Activated T-helper 2 cell treated with anti-CD3 and anti-CD28 coated beads, Interferon-gamma antibody, Interleukin-2, Interleukin-4, amounts not matched to agents 10 μg/mL and 5 μg/mL and 100 μg/mL, durations not matched to agents 14 hours and 24 hours and 36 hours (primary cell): ENCODE measurements at places on chromosomes 5 and 9. TPM values are rescaled to one million over a fixed set of nuclear protein-coding genes. Genes with fewer than 3 reads are reported as not detected.

GRCh38 chr5:171599411-171599810, 180.0 kb downstream of the FGF18 start:
- no peak overlapping the region for H3K4me3 ChIP-seq
- no peak for DNase-seq
- no peak overlapping the region for H3K27ac ChIP-seq
- H3K4me1 ChIP-seq = peaks cover 5% of the 10 kb centered on the region

GRCh38 chr5:154761046-154761736, 6.0 kb downstream of the LARP1 start:
- DNase-seq = no peak
- H3K36me3 ChIP-seq = peaks cover 34% of the 10 kb centered on the region
- H3K27ac ChIP-seq = peak overlapping the region; percentile 77
- H3K4me3 ChIP-seq = peak overlapping the region; percentile 43
- H3K27me3 ChIP-seq = no peaks in the 10 kb centered on the region

GRCh38 chr5:82862711-82863110, 214.5 kb downstream of the TMEM167A start:
- no peaks in the 10 kb centered on the region for H3K36me3 ChIP-seq
- H3K4me3 ChIP-seq = no peak overlapping the region
- H3K4me1 ChIP-seq = no peaks in the 10 kb centered on the region

Gene RPL37
- 1,583 and 1,632 TPM in 2 replicates for total RNA-seq

GRCh38 chr5:110099572-110099971, 409.8 kb downstream of the MAN2A1 start:
- H3K36me3 ChIP-seq = no peaks in the 10 kb centered on the region
- no peak for DNase-seq
- H3K27ac ChIP-seq = no peak overlapping the region

- peaks cover 6% of the 10 kb centered on the region for H3K4me1 ChIP-seq
- H3K27ac ChIP-seq = no peak overlapping the region
- H3K27me3 ChIP-seq = peaks cover 30% of the 10 kb centered on the region
- H3K36me3 ChIP-seq = no peaks in the 10 kb centered on the region
These were observed 48.2 kb downstream of the CXXC5 start for GRCh38 chr5:139696167-139696893.

DNA sequence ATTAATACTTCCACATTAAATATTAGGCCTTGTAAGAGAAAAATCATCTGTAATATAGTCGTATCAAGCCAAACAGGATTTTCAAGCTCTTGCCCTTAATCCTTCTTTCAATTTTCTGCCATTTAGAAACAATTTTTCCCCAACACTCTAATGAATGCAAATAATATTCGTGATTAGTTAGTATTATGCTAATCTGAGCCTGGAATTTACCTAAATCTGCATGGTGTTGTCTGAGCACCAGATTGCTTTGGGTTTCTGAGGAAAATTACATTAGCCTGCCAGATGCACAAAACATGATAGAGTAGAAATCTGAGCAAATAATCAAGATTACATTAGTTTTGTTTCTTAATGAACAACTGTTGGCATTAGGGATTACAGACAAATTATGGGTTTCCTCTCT, 176.6 kb downstream of the ZDHHC21 start:
- no peak for DNase-seq
- no peaks in the 10 kb centered on the region for H3K27me3 ChIP-seq
- no peak overlapping the region for H3K27ac ChIP-seq
- H3K4me3 ChIP-seq = no peak overlapping the region

Gene EFNA5
- 0.32 TPM in 1 of 2 replicates, not detected in the other for total RNA-seq

- no peak overlapping the region for H3K4me3 ChIP-seq
- no peaks in the 10 kb centered on the region for H3K36me3 ChIP-seq
- H3K27ac ChIP-seq = no peak overlapping the region
- H3K27me3 ChIP-seq = no peaks in the 10 kb centered on the region
- no peak for DNase-seq
These were observed 220.7 kb downstream of the SPOCK1 start for GRCh38 chr5:137278476-137278875.

DNA sequence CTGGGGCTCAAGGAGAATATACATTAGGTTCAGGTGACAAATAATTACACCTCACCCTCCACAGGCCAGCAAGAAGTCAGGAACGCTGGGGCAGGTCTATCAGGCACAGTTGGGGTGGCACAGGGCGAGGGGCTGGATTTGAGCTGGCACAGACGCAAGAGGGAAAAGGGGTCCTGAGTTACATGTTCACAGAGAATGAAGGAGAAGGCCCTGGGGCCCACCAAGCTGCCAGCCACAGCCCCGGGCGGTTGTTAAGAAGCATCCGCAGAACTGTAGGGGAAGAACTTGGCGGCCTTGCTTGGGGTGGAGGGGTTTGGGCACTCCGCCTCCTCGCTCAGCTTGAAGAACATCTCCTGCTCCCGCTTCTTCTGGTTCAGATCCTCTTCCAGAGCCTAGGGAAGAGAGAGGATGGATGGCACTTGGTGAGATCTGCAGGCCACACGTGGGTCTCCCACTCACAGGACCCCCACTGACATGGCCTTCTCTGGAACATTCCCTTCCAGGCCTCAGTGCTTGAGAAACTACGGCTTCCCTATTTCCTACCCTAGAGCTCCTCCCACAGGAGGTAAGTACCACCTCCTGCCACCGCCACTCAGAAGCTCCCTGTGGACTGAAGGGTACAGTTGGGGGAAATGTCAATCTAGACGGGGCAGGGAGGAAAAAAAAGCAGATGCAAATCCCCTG, 38.3 kb upstream of the FBXW11 start:
- H3K36me3 ChIP-seq = peaks cover 46% of the 10 kb centered on the region
- H3K27me3 ChIP-seq = no peaks in the 10 kb centered on the region
- H3K27ac ChIP-seq = peak overlapping the region; percentile 64
- DNase-seq = no peak

DNA sequence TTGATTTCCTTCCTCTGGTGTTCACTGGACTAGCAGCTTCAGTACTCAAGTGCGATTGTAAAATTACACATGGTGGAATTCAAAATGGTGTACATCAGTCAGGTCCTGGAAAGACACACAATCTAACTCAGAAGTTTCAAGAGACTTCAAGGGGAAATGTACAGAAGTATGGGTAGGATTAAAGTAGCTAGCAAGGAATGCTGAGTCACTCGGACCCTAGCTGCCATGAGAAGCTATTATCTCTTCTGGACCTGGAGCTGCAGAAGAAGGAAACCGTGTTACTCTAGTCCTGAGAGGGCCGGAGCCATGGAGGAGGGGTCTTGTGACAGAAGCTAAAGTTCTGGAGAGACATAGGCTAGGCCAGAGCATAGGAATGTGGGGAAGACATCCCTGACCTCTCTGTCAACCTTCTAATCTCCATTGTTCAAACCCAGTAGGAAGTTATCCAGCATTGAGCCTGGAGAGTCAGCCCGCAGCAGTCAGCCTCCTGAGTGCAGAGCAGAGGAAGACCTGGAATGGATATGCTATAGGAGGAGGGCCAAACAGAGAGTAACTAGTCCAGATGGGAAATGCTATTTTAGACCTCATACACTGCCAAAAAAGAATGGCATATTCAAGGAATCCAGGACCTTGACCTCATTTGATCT, 84.3 kb downstream of the GHR start:
- no peaks in the 10 kb centered on the region for H3K27me3 ChIP-seq
- no peaks in the 10 kb centered on the region for H3K4me1 ChIP-seq
- H3K27ac ChIP-seq = no peak overlapping the region
- H3K36me3 ChIP-seq = no peaks in the 10 kb centered on the region
